ENCODE measurements at places on chromosomes 7 and 10. TPM values are rescaled to one million over a fixed set of nuclear protein-coding genes. Genes with fewer than 3 reads are reported as not detected.

DNA sequence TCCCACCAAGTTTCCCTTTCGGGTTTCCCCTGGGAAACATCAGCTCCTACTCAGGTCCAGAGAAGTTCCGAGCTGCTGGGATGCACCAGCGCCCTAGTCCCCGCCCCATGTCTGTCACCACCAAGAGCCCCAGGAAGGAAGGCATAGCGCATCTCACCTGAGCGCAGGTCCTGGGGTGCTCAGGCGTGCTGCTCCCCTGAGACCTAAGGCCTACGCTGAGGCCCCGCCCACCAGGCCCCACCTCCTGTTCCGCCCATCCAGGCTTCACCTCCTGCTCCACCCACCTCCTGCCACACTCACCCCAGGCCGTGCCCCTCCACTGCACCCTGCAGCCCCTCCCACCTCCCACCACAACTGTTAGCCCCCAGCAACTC is 1.2 kb upstream of the TFR2 start:
- no peak for DNase-seq

DNA sequence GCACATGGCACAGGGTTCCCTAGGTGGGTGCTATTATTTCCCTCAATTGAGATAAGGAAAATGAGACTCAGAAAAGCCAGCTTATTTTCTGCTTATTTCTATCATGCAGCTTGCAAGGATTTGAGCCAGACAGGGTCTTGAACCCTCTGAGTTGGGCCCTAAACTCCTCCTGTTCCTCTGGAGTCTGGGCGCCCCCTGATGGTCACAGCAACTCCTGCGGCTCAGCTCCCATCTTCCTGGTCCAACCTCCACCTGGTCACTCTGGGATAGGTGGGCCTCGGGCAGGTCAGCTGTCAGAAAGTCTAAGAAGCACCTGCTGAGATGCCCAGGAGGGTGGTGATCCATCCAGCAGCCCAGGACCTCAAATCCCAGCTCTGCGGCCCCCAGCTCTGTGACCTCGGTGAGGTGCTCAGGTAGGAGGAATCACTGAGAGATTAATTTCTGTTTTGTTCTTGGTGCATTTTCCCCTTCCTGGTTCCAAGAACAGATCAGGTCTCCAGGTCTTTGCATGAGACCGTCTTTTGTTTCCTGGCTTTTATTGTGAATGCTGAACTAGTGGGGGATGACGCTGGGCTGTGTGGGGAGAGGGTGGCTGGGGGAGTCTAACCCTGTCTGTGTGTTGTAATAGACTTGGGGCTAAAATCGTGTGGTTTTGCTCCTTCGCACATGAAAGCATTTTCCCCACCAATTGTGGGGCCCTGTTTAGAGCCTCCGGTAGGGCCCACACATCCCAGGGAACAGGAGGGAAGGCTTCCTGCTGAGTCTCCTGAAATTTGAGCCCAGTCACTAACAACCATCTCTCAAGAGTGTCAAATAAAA is 32.8 kb downstream of the TMEM130 start:
- no peak for DNase-seq

DNA sequence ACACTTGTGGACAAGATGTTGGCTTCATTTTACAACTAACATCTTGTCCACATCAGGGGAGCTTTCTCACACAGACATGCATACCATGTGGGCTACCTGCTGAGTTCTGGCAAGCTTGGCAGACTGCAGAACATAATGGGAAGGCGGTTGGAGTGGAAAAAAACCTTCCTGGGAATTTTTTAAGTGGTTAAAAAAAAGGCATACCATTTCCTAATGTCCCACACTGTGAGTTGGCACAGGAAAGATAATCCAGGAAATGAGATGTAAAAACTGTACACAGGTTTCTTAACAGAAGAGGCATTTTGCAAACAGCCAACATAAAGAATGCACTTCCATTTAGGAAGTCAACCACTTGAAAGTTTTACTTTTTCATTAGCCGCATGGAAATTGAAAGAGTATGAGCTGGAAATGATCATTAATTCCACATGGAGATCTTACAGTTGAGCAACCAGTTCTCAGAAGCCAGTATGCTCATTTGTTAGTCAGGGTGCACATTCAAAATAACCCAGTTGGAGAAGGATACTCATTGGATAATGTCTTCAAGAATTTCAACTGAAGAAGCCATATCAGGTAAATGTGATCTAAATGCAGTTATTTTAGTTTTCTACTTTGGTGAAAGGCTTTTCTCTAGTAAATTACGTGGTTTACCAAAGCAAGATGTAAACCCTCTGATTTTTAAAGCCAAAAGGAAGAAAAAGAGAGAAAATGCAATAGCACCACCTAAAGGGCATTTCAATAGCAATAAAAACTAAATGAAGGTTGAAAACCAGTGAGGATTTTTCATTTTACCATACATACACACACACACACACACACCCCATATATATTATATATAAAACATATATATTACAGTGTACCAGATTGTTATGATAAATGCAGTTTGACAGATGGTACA is 194.0 kb downstream of the TAX1BP1 start:
- DNase-seq, result no peak

GRCh38 chr10:102281102-102281487 is 35.8 kb downstream of the GBF1 start:
- DNase-seq, result no peak

DNA sequence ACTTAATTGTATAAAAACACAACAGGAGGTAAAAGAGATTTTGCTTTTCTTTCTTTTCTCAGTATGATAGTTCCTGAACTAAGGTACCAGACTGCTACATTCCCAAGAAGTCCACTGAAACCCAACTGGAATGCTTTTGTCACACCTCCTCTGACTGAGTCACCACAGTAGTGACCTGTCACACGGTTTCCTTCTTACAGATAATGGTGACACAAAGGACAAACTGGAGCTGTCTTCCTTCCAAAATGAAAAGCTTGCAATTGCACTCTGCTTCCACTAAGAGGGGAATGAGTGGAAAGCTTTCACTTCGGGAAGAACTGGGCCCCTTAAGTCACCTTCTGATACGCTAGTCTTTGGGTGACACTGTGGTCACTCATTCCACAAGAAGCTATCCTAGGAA is 122.2 kb downstream of the KMT2E start:
- DNase-seq, result no peak

DNA sequence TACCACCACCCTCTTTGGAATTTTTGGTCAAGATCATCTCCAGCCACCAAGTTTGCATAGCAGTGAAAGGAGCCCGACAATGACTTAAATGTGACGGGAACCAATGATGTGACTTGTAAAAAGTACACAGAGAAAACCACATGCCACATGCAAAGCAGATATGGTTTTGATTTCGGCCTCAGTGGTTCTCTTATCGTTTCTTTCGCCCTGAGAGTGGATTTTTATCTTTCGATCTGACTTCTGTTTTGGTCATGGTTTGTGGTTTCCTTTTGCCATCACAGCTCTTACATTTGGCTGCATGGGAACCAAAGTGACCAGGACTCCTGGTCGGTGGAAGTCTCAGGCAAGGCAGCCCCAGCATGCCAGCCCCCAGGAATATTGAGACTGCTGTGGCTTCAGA is 31.5 kb downstream of the TCF7L2 start:
- no peak for DNase-seq

DNA sequence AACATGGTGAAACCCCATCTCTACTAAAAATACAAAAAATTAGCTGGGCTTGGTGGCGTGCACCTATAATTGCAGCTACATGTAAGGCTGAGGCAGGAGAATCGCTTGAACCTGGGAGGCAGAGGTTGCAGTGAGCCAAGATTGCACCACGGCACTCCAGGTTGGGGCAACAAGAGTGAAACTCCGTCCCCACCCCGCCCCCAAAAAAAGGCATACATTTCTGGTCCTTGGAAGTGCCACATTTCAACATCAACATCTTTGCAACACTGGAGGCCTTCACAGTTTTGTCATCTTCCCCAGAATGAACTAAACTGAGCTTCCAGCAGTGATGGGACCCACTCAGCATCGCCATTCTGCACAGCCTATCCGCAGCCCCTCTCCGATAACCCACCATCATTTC is 36.6 kb downstream of the FAM53B start:
- DNase-seq, result no peak

GRCh38 chr7:32583791-32584190 is 88.5 kb downstream of the AVL9 start:
- DNase-seq, result no peak

DNA sequence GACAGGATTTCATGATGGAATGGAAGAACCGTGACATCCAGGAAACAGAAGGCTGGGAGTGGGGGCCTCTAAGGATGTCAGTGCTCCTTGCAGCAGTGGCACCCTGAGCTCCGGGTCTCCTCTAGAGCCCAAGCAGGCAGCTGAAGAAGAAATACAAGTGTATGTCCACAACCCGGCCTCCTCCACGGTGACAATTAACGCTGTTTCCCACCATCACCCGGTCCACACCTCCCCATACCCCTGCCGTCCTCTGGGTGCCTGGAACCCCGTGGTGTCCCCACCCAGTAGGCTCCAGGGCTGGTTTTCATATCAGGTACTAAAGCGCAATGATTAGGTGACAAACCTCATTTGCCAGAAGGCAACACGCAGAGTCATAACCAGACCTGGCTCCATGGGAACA is 30.3 kb downstream of the GRID1 start:
- DNase-seq, result no peak

- DNase-seq, result no peak
These were observed 5.2 kb downstream of the DUSP5 start for GRCh38 chr10:110502851-110503301.

GRCh38 chr7:111953611-111954010 is 252.6 kb downstream of the DOCK4 start:
- no peak for DNase-seq

GRCh38 chr7:142501434-142501833 is 243.6 kb upstream of the PRSS58 start:
- no peak for DNase-seq

DNA sequence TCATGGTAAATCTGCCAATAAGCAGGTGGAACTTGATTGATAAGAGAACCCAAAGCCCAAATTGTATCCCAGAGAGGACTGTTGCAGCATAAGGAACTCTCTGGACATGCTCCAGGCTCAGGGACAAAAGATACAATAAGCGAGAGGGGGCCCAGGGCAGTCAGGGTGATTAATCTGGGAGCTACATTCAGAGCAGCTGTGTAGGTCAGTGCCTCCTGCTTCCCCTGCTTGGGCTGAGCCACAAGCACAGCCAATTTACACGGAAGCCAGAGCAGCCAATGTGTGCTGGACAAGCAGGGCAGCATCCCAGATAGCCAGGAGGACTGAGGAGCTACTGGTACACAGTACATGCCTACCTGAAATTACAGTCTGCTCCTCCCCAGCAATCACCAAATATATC is 24.2 kb downstream of the MYPN start:
- DNase-seq, result no peak

- DNase-seq, result no peak
These were observed 39.5 kb downstream of the ERCC6 start for GRCh38 chr10:49499305-49499851.

- DNase-seq, result no peak
These were observed 67.6 kb downstream of the MDFIC start for GRCh38 chr7:114989531-114989930.

TMEM273 gene
- 9.6 TPM for total RNA-seq

MSANTD7 gene
- 10.6 TPM for total RNA-seq

ASAH2B gene
- total RNA-seq, result 2.8 TPM

INA gene
- not detected for total RNA-seq

AGR3 gene
- total RNA-seq, result 22.2 TPM

SRGN gene
- 200 TPM for total RNA-seq

PRTFDC1 gene
- total RNA-seq, result 7.3 TPM

C10orf53 gene
- total RNA-seq, result not detected

ELFN1 gene
- 0.85 TPM for total RNA-seq

NKX2-3 gene
- not detected for total RNA-seq

CXCL12 gene
- total RNA-seq, result 169 TPM

TDRD1 gene
- not detected for total RNA-seq

PLAU gene
- 100 TPM for total RNA-seq

NXPH1 gene
- total RNA-seq, result not detected
